ENCODE measurements at places on chromosomes 4 and X. TPM values are rescaled to one million over a fixed set of nuclear protein-coding genes. Genes with fewer than 3 reads are reported as not detected.

DNA sequence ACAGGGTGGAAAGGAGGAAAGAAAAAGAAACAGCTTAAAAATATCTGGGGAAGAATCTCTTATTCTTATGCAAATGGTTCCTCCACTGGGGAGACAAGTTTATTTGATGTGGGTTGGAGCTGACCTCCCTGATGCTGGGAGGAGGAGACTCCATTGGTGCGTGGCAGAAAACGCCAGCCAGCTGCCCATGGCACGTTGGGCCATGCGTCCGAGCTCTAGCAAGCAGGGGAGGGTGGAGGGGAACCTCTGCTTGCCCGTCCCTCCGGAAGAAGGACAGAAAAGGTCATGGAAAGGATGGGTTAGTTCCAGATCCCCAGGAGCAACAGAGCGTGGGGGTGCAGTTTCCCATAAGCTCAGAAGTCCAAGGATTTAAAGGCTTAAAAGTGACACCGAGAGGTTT lies 210.4 kb downstream of the KLHL4 start:
- DNase-seq: no peak

- DNase-seq: no peak
These were observed 110.2 kb upstream of the PRDX4 start for GRCh38 chrX:23557070-23557469.

The SOX3 gene
- not detected for polyA plus RNA-seq

DNA sequence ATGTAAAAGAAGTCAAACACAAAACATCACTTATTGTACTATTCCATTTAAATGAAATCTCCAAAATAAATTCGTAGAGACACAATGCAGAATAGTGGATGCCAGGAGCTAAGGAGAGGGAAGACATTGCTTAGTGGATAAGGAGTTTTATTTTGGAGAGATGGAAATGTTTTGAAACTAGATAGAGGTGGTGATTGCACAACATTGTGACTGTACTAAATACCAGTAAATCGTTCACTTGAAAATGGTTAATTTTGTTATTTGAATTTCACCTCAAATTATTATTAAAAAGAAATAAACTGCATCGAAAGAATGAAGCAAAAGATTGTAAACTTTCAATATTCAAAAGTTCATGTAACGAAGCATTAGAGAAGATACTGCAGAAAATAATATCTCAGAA lies 9.7 kb upstream of the ACSL4 start:
- no peak for DNase-seq

DNA sequence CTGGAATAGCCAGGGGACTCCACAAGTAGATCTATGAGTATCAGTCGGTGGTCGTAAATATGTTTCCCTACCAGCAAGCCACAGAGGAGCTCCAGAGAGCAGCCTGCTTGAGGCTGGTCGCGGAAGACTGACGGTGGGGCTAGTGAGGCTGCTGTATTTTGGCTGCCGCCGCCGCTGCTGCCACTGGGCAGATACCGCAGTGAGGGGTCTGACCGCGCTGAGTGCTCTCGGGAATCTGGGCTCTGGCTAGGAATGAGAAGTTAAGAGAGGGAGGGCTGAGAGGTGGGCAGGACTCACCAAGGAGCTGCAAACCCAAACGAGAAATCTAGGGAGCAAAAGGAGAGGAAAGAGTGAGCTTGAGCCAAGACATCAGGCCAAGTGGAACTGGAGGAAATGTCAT lies at the start of gene EXOC1L:
Gene EXOC1L (plus strand): TSS at position 157 of the 400 bp plus-strand sequence. CDS start 237 bp downstream, at position 394.
- DNase-seq: no peak

DNA sequence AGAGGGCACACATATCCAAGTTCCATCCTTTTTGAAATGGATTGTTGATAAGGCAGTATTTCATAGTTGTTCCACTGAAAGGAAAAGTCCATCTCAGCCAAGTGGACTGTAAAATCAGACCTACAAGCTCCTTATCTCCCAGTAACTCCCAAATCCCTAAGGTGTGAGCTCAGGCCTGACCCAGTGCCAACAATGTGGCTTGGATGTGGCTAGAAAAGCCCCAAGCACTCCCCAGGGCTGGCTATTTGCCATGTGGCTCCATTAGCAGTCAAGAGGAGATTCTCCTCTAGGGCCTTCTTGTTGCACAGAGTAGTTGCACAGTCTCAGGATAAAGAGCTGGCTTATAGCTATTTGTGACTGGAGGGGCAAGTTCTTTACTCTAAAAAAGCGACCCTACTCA lies 25.0 kb upstream of the DGKK start:
- DNase-seq: no peak

DNA sequence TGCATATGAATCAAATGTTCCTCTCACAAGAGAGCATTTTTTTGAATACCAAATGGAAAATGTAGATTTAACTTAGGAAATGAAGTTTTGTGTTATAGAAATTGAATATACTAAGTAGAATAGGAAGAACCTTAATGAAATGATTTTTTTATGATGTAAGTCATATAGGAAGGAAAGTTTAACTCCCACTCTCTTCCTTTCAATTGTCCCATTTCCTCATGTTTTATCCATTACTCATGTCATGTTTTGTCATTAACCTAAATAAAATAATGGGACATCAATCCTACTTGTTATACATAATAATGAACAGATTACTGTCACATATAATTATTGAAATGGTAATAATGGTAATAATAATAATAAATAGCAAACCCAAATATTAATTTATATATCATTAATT lies 22.7 kb upstream of the SRD5A3 start:
- no peak for DNase-seq

- no peak for DNase-seq
These were observed 106.9 kb downstream of the PPARGC1A start for GRCh38 chr4:23782778-23783437.

DNA sequence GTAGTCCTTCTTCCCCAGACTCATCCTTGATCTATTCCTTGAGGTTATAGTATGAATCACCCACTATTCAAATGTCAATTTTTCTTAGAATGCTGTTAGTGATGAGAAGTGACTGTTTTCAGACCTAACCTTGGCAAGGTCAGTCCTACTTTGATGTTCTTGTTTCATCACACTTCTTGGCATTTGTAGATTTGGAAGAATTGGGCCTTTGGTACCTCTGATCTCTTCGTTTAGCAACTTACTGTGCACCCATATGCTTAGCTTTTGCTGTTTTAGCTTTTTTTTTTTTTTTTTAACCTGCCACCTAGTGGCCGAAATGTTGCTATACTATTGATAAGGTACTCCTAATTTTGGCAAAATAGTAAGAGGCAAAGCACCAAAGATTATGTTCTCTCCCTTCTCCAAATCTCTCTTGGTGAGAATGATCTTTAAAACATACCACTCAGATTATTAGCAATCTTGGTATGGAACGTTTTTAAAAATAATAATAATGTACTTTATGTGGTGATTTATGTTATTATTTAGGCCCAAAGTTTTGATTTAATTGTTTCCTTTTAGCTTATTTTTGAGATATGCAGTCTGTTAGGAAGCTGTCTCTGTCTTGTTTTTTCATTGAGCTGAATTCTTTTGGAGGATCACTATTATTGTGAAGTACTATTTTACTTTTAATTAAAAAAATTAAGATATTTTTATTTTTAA lies 16.6 kb downstream of the DCK start:
- no peak for DNase-seq

The AWAT2 gene
- not detected for polyA plus RNA-seq

DNA sequence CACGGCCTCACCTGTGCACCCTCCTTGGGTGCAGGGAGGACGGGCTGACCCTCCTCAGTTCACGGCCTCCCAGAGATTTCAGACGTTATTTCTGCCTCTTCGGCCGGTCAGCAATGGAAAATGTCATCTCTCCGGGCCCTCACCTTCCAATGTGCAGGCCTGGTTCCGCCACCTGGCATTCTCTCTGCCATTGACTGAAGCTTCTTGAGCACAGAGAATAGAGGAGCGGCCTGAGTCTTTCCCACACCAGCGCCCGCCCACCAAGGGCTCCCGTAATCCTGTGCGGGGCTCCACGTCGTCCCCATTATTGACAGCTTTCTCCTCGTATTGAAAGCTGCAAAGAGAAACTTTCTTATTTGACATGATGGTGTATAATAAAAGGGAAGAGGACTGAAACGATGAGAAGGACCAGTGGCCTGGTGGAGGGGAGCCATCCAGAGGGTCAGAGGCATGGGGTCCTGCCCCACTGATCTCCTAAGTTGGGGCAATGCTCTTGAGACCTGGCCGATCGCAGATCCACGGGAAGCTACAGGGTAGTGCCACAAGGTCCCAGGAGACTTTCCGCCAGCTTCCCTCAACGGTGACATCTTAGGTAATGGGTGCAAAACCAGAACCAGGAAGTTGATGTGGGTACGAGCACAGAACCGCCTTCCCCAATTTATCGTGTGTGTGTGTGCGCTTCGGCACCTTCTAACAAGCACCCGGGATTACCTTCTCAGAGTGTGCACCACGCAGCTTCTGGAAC lies 20.6 kb downstream of the HTRA3 start:
- no peak for DNase-seq

DNA sequence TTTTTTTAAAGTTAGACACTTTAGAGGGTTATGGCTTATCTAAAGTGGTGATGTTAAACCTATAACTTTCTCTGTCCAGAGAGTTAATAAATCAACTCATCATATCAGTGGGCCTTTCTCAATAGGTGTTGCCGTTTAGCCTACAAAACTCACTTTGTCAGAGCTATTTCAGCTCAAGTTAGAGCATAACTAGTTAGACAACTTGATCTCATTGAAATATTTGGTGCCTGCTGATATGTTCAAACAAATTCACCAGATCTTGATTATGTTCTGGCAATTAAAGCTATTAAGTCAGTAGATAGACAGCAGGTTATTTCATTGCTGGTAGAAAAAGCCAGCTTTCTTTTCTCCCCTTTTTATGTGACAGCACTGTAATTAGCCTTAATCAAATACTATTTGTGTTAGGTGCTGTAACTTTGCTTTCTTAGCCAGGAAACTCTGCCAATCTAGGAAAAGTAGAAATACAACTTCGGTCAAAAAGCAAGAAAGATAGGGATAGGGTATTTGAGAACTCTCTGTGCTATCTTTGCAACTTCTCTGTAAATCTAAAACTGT lies 191.8 kb downstream of the MAML3 start:
- no peak for DNase-seq

The MAP7D2 gene
- 2.7 TPM for polyA plus RNA-seq

GRCh38 chr4:148065075-148065474 lies 333.2 kb downstream of the ARHGAP10 start:
- DNase-seq: no peak

- DNase-seq: no peak
These were observed 156.0 kb upstream of the TTC29 start for GRCh38 chr4:147101678-147102077.

GRCh38 chrX:137071596-137071995 lies 37.8 kb upstream of the GPR101 start:
- no peak for DNase-seq

DNA sequence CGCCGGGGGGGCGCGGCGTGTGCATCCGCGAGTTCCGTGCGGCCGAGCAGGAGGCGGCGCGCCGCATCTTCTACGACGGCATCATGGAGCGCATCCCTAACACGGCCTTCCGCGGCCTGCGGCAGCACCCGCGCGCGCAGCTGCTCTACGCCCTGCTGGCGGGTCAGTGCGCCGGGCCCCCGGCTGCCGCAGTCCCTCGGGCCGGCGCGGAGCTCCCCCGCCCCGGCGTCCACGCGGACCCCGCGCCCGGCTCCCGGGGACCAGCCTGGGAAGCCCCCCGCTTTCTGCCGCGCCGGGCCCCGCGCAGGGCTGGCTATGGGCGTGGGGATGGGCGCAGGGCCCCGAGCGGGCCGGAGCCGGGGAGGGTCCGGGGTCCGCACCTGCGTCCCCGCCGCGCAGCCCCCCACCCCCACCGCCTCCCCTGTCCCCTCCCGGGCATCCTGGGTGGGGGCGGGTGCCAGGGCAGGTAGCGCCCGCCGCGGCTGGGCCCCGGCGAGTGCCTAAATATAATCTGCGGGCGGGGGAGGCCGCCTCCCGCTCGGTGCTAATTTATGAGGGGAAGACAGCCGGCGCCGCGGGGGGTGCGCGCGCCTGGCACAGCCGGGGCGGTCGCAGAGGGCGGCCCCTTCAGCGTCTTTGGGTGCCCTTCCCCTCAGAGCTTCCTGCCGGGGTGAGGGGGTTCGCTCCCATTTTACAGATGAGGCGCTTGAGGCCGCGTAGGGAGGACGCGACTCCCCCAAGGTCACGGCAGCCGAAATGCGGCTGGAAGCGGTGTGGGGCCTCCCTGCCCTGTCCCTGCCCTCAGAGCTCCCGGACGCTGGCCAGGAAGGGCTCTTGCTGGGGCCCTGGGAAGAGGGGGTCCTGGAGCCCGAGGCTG lies 837 bp downstream of the NAT8L start:
- DNase-seq: no peak

DNA sequence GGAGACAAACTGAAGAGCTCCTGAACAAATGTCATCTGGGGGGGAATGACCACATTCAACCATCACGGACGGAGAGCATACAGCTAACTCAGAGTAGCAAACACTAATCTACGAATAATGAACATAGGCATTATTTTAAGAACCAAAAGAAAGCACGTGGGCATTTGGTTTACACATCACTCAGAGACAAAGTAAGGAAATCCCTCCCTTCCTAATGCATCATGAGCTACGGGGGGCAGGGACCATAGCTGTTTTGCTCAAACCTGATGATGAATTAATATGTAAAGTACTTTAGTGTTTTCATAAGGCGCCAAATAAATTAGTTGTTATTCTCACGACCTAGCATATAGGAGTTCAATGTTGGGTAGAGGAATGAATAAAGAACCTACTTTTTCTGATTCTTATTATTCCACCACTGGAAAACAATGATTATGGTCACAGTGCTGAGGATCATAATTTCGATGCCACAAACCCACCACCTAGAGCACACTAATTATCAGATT lies 11.7 kb upstream of the TMEM156 start:
- no peak for DNase-seq

GRCh38 chrX:70444326-70444945 lies at the start of gene DLG3:
DLG3 (plus strand) TSS chrX:70444835; CDS start chrX:70445202, 367 bp downstream.
- DNase-seq: no peak

DNA sequence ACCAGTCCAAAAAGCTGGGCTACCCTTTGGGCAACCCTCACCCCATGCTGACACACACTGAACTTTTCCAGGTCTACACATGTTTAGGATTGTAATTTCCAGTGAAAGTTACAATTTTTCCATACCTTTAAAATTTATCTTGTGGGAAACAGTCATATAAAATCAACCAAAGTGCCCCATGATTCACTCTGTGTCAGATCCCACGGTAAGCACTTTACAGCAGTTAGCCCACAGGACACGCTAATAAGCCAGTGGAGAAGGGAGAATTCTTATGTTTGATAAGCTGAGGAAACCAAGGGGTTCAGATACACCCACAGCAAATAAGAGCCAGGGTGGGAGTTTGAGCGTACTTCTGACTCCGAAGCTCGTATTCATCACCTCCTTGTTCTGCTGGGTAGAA lies 72.4 kb upstream of the TBL1X start:
- no peak for DNase-seq

DNA sequence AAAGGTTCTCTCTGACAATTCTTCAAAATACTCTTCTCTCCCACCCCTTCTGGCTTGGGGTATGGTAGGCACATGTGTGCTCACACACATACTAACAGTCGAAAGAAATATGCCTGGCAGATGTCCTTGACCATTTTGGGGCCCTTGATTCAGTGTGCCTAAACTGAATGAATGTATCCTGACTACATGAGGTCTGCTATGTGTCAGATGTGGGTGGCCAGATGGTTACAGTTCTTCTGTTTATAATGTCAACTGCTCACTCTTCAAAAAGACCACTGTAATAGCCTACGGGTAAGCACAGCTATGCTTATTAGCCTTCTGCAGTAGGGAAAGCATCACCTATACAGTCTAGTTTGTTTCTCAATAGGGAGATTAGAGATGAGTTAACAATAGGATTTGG lies 63.7 kb upstream of the VEGFC start:
- no peak for DNase-seq

Measured in right renal cortex interstitium (tissue), 3 donors.